ENCODE measurements at places on chromosomes 4 and X.

DNA sequence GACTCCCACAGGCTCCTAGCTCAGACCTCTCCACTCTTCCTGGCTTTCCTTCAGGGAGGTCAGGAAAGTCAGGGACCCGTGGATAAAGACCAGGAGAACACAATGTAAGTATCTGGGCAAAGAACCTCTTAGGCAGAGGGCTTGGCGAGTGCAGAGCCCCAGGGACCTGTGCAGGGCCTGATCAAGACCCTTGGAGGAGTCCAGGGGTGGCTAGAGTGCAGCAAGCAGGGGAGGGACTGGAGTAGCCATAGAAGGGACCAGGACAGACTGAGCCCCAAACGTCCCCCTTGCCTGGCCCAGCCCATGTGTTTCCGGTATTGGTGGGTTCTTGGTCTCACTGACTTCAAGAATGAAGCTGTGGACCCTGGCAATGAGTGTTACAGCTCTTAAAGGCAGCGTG, 5.9 kb upstream of the TNIP2 start:
- DNase-seq: peak; percentile 13

DNA sequence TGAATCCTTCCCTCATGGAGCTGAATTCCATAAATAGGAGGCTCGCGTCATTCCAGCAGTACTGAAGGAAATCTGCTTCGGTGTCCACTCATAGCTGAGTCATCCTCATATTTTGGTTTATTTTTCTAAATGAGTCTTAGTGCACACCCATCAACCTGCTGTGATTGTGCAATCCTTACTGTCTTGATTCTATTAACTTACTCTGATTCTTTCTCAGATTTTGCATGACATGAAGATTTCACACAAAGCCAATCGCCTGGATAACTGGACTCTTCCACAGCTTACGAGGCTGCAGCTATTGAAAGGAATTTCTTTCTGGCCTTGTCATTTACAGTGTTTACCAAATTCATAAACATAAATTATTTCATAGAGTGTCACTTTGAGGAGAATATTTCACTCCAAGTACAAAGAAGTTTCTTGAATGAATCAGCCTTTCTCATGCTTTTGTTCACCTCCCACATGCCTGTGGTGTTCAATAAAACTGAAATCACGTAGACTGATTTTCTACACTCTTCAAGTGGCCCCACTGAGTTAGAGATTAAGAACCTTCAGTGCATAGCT, 207.6 kb upstream of the SLITRK2 start:
- DNase-seq: no peak

- no peak for DNase-seq
These were observed 72.4 kb downstream of the YIPF6 start for GRCh38 chrX:68571292-68571609.

- no peak for DNase-seq
These were observed 43.2 kb upstream of the RBM47 start for GRCh38 chr4:40672528-40673522.

Data from D341Med (cell line).